CD4-positive, alpha-beta T cell treated with Interleukin-12 subunit alpha and Interleukin-12 subunit beta, for 1 hour (primary cell): ENCODE measurements at places on chromosomes 13 and 19.
A peak's percentile ranks its signal among the peaks of the same experiment; 100 is the strongest.

DNA sequence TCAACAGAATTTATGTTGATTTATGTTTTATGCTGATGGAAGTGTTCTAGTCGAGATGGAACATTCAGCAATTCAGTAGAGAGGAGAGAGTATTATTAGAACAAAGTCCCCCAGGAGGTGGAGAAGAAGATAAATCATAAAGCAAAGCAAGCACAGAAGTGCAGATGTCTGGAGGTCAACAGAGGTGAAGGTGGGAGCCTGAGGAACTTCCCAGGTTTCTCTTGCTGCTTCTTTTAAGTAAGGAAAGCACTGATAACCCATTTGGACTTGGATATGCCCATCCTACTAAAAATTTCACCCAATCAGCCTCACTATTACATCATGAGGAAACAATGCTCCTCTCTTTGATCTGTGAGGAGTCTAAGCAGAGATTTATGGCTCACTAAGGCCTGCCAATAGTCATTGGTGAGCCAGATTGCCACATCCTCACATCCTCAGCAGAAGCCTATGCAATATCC lies 98.8 kb downstream of the EPSTI1 start:
- DNase-seq: no peak

DNA sequence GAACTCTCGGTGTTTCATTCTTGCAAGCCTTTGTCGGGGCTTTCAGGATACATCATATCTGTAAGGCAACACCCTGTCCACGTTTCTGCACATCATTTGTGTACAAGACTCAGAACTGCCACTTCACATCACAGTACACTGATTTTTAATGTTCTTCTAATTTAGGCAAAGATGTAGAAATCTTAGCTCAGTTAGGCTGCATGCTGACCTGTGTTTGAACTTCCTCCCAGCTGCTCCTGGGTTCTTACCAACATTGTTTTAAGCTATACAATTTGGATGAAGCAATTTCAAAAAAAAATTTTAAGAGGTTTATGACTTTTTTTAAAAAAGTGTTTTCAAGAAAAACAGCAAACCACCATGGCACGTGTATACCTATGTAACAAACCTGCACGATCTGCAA lies 1047.9 kb upstream of the SLC10A2 start:
- DNase-seq: no peak

DNA sequence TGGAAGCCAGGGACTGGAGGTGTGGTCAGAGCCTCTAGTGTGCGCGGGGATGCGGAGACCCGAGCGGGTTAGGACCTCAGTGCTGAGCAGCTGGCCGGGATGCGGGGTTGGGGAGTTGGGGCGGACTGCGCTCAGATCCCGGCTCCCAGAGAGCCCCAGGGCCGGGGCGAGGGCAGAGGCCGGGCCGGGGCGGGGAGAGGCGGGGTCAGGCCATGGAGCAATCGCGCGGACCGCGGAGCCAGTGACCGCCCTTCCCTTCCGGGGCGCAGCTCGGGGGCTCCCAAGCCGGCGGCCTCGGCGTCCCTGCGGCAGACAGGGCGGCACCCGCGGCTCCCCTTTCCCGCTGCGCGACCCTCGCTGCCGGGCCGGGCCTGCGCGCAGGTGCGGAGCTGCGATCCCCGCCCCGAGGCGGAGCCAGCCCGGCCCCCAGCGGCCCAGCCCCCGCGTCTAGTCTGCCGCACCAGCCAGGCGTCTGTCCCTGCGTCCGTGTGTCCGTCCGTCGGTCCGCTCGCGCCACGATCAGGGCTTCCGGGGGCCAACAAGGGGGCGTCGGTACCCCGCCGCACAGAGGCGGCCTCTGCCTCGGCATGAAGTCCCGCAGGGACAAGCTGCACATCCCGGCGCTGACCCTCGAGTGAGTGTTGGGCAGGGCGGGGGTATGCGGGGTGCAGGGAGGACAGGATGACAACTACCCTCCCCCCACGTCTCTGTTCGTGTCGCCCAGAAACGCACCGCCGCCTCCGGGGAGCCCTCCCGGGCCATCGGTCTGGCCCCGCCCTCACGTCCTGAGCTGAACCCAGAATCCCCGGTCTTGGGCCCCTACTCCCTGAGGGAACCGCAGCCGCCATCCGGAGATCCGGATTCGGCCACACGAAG lies 12.4 kb downstream of the MAST3 start:
- peak; percentile 46 for DNase-seq

DNA sequence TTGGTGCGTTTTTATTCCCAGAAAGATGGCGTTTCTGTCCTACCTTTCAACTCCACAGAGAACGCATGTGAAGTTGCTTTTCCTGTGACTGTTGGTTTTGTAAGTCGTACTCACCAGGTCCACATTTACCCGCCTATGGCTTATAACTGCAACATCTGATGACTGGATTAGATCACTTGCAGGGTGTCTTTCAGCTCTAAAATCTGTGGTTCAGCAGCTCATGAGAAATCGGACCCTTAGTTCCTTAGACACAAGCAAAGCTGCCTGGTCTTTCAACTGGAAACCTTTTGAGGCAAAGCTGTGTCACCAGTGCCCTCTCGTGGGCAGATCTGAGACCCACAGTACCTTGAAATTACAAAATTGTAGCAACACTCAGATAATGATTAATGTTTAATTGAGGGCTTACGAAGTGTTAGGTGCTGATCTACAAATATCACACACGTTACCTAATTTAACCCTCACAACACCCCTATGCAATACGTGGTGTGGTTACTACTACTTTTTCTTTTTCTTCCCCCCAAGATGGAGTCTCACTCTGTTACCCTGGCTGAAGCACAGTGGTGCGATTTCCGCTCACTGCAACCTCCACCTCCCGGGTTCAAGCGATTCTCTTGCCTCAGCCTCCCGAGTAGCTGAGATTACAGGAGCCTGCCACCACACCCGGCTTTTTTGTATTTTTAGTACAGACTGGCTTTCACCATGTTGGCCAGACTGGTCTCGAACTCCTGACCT lies 65.4 kb downstream of the RUBCNL start:
- peak; percentile 75 for DNase-seq
